ENCODE measurements at places on chromosomes 11 and 22.

- DNase-seq = no peak
These were observed 79.9 kb downstream of the MRTFA start for GRCh38 chr22:40556641-40557040.

DNA sequence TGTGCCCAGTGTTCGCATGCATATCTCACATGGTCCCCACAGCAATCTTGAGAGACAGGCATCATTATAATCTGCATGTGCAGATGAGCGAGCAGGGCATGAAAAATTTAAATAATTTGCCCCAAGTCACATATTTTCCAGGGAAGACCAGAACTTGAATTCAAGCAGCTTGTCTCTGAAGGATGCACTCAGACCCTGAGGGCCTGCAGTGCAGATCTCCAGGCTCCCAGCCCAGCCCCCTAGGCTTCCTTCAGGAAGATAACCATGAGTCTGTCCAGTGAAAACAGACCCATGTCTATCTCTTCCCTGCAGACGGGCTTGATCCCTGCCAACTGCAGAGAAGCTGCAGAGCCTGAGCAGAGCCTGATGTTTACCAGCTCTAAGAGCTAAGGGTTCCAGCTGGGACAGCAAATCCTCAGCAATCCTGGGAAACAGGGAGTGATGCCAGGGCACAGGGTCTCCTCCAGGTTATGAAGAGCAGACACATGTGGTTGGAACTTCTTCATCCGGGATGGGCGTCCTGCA is 55.1 kb downstream of the NAV2 start:
- no peak for DNase-seq

- no peak for DNase-seq
These were observed 38.2 kb upstream of the LYVE1 start for GRCh38 chr11:10606536-10607208.

- DNase-seq = no peak
These were observed 92.0 kb downstream of the CEP164 start for GRCh38 chr11:117419482-117420142.

GRCh38 chr11:123822599-123822998 is 16.4 kb upstream of the OR6M1 start:
- DNase-seq = no peak

- no peak for DNase-seq
These were observed 4.7 kb upstream of the NEAT1 start for GRCh38 chr11:65417702-65418430.

All from stimulated activated CD8-positive, alpha-beta memory T cell treated with anti-CD3 and anti-CD28 coated beads, Interleukin-7, amount 100 ng/mL, for 24 hours (primary cell).